Amniotic epithelial cell (primary cell): ENCODE measurements at places on chromosomes 1 and 21.

GRCh38 chr1:218324226-218324580, 20.9 kb upstream of the TGFB2 start:
- DNase-seq = no peak

- DNase-seq = no peak
These were observed 177.0 kb downstream of the HS2ST1 start for GRCh38 chr1:87091425-87091824.

DNA sequence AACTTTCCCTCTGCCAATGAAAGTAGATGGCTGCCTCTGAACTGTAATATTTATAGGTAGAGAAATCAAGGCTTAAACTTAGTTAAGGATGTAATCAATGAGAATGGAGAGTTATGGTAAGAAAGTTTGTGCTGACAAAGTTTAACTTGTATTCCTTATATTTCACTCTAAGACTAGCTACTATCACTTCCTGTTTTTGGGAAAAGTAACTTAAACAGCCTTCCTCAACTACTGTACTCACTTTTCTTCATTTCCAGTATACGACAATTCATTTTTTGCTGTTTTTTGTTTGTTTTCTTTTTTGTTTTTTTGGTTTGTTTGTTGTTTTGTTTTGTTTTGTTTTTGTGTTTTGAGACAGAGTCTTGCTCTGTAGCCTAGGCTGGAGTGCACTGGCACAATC, 3.7 kb downstream of the RGS18 start:
- no peak for DNase-seq

- DNase-seq = no peak
These were observed 29.5 kb downstream of the LPGAT1 start for GRCh38 chr1:211800925-211801607.

GRCh38 chr1:166952002-166952746, 23.2 kb downstream of the ILDR2 start:
- peak; percentile 84 for DNase-seq

- DNase-seq = peak; percentile 68
These were observed 420.4 kb upstream of the BEND5 start for GRCh38 chr1:49197081-49197480.

DNA sequence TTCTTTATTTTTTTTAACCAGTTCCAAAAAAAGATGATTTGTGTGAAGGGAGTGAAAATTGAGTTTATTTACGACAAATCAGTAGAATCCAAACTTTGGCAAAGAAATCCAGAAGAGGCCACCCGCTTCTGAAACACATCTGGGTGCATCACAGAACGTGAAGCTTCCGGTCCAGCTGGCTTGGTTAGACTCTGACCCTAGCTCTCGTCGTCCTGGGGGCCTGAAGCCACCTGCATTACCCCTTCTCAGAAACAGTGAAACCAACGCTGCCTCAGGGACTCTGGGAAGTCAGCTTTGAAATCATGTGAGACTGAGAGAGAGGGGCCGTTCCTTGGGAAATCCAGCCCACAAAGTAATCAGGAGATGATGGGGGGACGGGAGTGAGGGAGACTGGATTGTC, 21.8 kb downstream of the AJAP1 start:
- no peak for DNase-seq

DNA sequence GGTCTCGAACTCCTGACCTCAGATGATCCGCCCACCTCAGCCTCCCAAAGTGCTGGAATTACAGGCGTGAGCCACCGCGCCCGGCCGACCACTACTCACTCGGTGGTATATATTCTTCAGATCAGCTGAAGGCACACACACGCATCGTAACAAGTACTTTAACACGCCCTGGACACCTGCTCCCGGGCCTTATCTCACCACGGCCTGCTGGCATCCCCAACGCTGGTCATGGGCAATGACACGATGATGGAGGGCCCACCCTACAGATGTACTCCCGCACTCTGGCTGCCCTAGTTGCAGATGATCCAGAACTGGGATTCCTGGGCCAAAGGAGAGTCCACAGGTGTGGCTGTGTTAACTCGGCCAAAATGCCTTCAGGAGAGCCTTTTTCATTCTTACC, 11.6 kb downstream of the UBE2J2 start:
- no peak for DNase-seq

DNA sequence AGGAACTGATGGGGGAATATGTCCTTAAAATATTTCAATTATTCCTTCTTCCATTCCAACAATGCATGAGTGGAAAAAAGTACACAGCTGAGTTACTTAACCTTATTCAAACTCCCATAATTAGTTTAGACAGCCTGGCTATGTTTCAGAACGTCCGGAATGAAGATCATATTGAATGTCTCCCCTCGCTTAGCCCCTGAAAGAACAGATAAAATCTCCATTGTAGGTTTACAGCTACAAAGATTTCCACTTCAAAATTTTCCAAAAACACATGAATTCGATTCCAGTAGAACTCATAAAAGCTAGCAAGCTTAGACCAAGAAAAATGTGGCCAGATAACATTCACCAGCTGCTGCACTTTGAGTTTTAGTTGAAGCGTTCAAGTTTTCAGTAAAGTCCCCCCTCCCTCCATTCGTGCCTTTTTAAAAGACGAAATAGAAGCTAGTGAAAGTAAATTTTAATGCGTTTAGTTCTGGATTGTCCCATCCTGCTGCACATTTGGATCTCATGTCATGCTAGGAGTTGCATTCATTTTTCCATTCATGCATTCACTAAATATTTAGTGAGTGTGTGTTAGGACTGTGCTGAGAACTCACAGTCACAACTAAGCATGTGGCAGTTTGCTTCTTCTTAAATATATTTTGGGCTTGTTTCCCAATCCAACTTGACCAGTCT, 29.4 kb upstream of the SSX2IP start:
- no peak for DNase-seq

DNA sequence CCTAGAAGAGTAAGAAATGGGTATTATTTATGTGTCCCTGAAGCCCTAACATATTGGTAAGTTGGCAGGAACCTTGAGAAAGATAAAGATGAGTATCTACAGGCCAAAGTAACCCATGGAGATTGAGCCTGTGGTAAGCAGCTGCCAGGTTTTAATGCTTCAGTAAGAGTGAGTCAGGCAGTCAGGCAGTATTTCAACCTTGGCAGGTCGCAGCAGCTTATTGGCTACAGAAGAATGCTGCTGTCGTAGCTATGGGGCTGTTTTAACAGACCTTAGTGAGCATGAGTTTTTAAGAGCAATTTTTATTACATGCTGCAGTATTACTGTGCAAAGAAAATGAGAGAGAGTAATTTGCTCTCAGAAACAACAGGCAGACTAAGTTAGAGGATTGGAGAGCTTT, 10.3 kb upstream of the SLC30A10 start:
- DNase-seq = peak; percentile 79

DNA sequence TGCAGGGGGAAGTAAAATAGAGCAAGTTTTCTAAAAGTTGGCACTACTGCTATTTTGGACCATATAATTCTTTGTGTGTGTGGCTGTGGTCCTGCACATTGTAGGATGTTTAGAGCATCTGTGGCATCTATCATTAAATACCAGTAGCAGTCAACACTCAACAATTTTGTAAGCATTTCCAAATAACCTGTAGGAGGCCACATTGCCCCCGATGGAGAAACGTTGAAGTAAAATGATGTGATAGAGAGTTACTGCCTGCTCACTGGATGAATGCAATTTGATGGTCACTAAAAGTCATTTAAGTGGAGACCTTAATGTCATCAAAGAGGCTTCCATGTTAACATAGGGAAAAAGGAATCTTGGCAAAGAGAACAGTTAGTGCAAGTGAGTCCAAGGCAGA, 560.8 kb downstream of the NEGR1 start:
- DNase-seq = no peak

- DNase-seq = peak; percentile 78
These were observed 42.5 kb upstream of the IL10 start for GRCh38 chr1:206814716-206815341.

DNA sequence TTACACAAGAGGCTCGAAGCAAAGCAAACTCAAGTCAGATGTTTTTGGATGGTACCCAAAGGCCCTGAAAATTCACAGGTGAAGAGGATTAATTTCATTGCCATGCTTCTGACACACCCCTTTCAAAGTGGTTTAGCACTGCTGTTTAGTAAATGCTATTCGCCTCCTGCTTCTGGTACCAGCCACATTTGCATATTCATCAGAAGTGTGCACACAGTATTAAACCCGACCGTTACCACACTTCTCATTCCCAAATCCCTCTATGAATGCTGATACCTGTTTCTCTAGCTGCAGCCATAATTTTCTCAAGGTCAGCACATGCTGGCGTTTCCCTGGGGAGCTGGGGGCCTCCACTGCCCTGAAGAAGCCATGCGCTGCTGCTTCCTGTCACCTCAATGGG, 179.8 kb upstream of the DAB1 start:
- DNase-seq = no peak

DNA sequence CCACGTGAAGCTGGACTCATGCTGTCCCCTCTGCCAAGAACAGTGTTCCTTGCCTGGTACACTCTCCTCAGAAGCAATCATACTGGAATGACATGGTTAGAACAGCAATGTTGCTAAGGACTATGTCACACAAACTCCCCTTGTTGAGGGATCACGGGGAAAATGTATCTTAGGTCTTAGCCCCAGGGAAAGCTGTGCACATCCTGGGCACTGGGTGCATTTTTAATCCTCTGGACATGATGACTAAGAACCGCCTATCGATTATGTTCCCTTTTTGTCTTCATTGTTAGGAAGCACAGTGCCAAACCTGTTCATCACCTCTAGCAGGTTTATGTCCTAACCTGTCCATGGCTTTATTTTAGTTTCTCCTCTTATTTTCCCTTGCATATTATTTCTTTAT, 115.1 kb downstream of the HIVEP3 start:
- no peak for DNase-seq

- no peak for DNase-seq
These were observed 363.0 kb downstream of the PTBP2 start for GRCh38 chr1:97084546-97084945.

DNA sequence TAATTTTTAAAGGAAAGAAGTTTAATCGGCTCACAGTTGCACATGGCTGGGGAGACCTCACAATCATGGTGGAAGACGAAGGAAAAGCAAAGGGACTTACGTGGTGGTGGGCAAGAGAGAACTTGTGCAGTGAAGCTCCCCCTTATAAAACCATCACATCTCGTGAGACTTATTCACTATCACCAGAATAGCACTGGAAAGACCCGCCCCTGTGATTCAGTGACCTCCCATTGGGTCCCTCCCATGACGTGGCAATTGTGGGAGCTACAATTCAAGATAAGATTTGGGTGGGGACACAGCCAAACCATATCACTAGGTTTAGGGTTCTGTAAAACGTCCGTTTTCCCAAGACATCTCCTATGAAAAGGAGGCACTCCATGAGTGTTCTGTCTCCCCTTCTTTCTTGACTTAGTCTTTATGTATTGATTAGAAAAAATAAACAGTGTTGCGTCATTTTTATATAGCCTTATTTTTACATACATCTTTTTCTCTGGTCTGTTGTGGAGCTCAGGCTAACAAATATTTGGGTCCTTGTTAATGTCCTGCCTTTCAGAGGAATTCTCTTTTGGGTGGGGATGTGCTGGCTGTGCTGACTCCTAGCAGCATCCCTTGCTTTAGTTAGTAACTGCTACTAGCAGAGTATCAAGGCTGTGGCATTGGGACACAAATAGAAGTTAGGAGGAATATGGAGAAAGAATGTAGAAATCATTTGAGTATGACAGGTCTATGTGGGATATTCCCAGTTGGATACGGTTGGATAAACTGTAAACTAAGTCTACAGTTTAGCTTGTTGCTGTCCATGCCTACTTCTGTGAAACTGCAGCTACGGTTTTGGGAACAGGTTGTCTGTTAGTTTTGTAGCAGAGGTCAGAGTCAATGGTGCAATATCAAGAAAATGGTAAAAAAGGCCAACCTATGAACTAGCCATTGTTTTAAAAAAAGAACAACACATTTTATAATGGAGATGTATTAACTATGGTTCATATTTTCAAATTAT, 23.5 kb downstream of the BACH1 start:
- no peak for DNase-seq

DNA sequence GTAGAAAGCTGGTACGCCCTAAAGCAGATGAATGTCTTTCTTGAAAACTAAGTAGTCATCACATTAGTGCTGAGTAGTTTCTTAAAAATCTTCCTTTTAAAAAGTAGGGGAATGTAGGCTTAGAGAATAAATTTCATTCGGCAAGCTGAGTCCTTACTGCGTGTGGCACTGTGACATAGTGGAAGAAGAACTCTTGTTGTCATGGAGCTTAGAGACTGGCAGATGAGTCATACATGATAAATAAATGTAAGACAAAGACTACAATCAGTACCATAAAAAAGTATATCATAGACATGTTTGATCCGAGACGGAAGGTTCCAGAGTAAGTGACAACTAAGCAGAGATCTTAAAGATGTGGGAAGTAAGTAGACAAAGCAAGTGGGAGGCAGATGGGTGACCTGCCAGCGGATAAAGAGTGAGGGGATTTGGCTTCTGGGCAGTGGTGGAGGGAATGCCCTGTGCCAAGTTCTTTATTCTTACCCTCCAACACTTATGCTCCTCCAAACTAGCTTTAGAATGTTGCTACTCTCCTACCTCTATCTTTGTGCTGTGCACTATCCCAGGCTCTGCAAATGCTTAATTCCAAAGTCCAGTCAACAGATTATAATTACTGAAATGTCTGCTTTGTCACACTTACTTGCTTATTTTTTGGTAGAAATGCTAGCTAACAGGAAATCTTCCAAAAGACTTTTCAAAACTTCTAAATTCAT, 608.5 kb upstream of the USP24 start:
- DNase-seq = peak; percentile 37

DNA sequence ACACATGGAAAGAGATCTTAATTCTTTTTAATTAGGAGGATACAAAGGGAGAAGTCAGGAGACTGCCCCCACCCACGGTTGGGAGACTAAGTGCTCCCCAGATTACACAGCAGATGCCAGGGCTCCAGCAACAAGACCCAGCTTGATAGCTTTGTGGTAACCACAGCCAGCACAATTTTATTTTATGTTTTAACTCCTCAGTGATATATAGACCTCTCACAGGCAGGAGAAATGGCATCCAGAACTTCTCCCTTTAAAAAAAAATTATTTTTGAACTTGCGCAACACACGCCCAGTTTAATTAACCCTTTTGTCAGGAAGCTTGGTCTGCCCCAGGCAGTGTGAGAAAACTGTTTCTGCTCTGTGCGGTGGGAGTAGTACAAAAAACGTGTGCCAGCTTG, 62.6 kb upstream of the ACOT11 start:
- DNase-seq = peak; percentile 77

GRCh38 chr1:83083589-83084224, 915.2 kb downstream of the TTLL7 start:
- DNase-seq = no peak

GRCh38 chr1:83994111-83994510, 4.8 kb downstream of the TTLL7 start:
- DNase-seq = no peak
